ENCODE measurements at places on chromosomes 2 and 18.

DNA sequence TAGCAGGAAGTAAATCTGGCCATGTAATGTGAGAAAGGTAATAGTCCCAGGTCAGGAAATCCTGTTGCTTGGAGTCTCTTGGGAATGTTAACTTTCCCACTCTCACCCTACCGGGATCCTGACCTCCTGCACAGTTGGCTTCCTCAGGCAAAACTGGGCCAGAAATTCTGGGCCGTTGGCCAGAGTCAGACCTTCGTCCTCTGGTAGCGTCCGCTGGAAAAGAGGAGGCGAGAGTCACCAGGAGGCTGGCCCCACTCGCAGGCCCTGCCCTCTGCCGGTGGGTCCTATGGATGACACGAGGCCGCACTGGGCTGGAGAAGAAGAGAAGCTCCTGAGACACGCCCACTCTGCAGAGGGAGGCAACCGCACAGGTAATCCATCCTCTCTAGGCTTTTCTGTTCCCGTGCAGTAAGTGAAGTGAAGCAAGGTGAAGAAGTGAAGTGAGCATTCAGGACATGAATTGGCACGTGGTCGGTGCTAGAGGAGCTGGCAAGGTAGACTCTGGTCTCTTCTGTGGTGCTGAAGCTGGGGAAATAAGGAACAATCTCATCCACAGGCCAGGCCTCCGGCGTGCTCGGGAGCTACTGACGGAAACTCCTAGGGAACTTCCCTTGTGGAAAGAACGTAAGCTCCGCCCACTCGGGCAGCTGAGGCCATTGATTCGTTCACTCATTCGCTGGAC is 182.7 kb upstream of the GLI2 start:
- DNase-seq, result no peak

DNA sequence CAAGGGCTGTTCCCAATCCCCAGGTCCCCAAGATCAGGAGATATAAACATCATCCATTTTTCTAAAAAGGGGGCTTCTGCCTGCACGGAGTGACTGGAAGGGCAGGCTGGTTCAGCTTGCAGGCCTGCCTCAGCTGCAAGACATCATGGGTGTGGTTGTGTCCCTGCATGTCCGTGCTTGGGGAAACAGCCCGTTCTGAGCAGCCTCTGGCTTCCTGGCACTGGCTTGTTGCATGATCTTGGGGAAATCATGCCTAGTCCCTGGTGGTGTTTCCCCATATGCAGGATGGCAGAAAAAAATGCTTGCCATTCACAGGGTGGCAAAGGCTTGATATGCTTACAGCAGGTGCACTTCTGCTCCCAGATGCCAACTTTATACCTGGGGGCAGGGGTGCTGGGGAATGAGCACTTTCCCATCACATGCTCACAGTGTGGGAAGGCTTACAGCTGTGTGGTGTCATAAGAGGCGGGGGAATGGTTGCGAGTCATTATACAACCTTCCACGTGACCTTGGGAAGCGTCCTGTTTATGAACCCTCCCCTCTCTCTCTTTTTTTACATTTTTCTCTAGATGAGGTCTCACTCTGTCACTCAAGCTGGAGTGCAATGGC is 7.2 kb downstream of the PCARE start:
- no peak for DNase-seq

DNA sequence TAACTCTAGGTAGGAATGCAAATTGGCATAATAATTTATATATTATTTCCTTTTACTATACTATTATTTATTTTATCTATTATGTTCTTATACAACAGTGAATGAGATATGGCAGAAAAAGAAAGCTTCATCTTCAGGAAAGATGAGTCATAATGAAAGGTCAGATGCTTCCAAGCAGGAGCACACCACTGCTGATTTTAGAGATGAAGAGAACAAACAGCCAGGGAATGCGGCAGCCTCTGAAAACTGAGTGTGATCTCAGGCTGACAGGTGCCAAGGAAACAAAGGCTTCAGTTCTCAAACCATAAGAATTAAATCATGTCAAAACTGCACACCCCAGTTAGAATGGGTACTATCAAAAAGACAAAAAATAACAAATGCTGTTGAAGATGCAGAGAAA is 149.0 kb downstream of the CCDC178 start:
- DNase-seq, result no peak

- no peak for DNase-seq
These were observed 118.5 kb upstream of the RIOK3 start for GRCh38 chr18:23334569-23334968.

- DNase-seq, result no peak
These were observed 16.1 kb upstream of the PUM2 start for GRCh38 chr2:20366672-20367116.
